ENCODE measurements at places on chromosomes 5 and 9.

GRCh38 chr5:178230879-178231538 lies 1.6 kb downstream of the PHYKPL start:
- DNase-seq = no peak

- DNase-seq = no peak
Observed at GRCh38 chr5:123486951-123487655, 24.9 kb upstream of the CSNK1G3 start.

- no peak for DNase-seq
Observed at GRCh38 chr5:32443145-32443540, 1.4 kb downstream of the ZFR start.

- DNase-seq = no peak
Observed at GRCh38 chr9:23307731-23308513, 518.1 kb downstream of the ELAVL2 start.

DNA sequence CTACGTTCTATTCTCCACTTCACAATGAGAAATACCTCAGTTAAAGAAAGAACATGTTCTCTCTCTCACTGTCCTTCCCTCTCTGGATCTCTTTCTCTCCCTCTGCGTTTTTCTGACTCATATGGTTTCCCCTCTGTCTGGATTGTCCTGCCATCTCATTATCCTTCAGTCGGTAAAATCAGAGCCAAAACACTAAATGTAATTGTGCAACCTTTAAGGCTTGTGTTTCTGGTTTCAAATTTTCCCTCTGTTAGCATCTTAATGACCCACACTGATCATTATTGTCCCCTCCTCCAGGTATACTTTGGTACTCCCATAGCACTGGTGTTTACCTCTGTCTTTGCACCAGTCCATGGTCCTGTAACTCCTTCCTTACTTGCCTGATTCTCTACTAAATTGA lies 509.4 kb upstream of the C9orf72 start:
- DNase-seq = no peak

- no peak for DNase-seq
Observed at GRCh38 chr9:28648723-28649122, 1075.4 kb upstream of the C9orf72 start.

GRCh38 chr9:114694719-114695269 lies 12.8 kb upstream of the TEX48 start:
- DNase-seq = no peak

- no peak for DNase-seq
Observed at GRCh38 chr5:133792655-133793054, 175.8 kb downstream of the C5orf15 start.
